ENCODE measurements at places on chromosomes 7 and 10.
A peak's percentile ranks its signal among the peaks of the same experiment; 100 is the strongest.

GRCh38 chr7:55155351-55156117 lies 136.7 kb downstream of the EGFR start:
- DNase-seq = no peak

DNA sequence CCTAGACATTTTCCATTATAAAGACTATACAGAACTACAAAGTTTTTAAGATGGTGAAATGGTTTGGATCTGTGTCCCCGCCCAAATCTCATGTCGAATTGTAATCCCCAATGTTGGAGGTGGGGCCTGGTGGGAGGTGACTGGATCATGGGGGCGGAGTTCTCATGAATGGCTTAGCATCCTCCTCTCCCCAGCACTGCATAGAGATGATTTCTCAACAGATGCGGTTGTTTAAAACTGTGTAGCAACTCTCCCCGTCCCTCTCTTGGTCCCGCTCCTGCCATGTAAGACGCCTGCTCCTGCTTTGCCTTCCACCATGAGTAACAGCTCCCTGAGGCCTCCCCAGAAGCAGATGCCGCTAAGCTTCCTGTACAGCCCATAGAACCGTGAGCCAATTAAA lies 1.6 kb downstream of the FAM133B start:
- no peak for DNase-seq

DNA sequence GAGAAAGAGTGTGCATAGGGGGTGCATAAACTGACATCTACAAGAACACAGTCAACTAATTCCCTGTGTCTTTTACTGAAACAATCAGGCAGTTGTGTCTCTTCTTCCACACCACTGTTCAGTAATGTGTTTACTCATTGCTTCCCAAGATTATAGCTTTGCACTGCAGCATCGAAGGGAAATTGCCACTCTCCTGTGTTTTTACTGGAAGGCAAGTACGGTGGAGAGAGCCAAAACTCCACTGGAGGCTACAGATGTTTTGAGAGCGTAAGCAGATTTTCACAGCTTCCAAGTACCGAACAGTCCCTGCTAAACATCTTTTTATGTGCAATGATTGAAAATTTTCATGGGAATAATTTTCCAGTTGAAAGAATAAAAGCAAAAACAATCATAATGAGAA lies 510.5 kb upstream of the AKR1E2 start:
- DNase-seq = no peak

GRCh38 chr7:12110425-12110824 lies 100.7 kb upstream of the TMEM106B start:
- no peak for DNase-seq

DNA sequence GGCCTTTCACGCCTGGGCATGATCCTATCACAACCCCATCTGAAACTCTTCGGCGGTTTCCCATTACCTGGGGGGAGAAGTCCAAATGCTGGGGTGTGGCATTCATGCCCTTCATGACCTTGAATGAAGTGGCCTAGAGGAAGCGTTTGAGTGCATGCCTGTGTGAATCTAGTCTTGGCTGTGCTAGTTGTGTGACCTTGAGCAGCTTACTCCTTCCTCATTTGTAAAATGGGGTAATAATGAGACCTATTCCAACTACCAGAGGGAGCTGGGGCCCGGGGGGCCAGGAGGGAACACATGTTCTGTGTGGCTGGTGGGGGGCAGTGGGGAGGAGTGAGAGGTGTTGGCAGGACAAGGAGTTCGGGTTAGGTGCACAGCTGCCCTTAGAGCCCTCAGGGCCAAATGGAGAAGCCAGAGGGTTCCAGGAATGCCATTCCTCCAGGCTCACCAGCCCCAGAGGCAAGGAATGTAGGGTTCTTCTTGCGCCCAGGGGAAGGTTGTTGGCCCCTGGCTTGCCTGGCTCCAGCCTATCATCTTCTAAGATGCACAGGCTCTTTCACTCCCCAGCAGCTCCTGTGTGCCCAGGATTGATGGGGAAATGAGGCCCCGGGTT lies 21.3 kb upstream of the TBRG4 start:
- no peak for DNase-seq

DNA sequence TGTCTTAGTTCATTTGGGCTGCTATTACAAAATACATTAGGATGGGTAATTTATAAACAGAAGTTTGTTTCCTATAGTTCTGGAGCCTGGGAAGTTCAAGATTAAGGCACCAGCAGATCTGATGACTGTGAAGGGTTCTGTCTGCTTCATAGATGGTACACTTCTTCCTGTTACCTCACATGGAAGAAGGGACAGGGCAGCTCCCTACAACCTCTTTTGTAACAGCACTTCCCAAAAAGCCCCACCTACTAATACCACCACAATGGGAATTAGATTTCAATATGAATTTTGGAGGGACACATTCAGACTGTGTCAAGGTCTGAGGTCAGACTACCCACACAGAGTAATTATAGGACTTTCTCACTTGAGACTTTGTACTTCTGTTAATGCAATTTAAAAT lies 260.3 kb downstream of the ARHGAP12 start:
- DNase-seq = no peak

DNA sequence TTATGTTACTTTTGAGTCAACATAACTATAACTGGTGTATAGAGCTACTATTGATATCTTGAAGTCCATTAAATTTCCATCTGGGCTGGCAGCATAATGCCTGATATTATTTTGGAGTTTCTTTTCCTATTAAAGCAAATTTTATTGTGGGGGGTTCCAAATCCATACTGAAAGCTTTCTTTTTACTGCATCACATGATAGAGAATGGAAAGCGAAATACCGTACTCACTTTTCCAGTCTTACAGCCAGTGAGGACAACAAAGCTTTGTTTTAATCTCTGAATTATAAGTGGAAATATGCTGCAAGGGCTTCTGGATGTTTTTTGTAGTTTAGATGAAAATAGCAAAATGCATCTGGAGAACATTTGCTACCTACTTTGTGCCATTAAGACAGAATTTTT lies 477.5 kb upstream of the SEMA3D start:
- no peak for DNase-seq

GRCh38 chr7:102410123-102410522 lies 14.0 kb downstream of the PRKRIP1 start:
- no peak for DNase-seq

- no peak for DNase-seq
Observed at GRCh38 chr7:29285444-29285793, 90.8 kb downstream of the CHN2 start.

GRCh38 chr10:11260170-11260569 lies 242.5 kb downstream of the CELF2 start:
- DNase-seq = no peak

DNA sequence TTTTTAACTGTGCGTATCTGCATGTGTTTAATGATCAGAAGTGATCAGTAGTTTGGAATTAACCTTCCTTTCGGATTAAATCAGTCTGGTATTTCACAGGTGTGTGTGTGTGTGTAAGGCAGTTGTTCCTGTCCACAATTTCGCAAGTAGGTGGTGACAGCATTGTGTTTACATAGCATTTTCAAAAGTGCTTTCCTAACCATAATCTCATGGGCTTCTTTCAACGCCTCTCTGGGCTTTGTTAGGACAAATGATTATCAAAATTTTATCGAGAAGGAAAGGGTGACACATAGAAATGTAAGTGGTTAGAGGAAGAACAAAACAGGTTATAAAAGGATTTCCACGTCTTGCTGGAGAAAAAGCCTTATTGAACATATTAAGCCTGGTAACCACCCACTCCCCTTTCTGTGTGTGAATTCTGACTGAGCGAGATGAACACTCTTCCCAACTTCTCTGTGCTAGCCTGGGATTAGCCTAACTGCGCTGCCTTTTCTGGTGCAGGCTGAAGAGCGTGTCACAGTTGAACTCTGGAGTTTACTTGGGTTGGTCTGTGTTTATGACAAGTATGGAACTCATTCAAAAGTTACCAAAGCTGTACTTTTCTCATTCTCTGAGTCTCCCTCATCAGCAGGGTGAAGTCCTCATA lies 292.3 kb upstream of the PITRM1 start:
- DNase-seq = no peak

DNA sequence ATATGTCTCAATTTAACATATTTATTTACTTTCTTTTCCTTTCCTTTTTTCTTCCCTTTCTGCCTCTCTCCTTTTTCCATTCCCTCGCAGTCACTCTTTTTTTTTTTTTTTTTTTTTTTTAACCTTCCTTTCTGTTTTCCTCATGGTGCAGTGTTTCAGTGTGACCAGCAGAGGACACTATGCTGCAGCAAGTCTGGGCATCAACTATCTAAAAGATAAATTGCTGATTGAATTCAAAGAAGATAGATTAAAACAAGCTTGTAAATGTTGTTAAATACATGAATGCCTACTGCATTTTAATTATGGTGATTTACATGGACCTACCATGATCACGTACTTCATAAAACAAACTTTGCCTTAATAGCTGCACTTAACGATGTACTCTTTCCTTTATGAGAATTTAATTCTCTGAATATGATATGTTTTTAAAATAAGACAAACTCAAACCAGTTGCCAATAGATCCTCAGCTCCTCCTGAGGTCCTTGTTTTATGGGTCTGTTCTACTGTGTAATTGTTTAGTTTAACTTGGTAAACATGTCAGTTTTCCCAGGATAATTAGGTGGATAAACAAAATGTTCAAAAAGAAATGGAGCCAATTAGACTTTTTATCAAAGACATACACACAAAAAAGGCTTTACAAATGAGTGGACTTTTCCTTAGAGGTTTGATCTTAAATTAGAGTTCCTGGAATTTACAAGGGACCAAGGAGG lies 101.0 kb upstream of the AGR3 start:
- peak; percentile 14 for DNase-seq

GRCh38 chr10:49138361-49138891 lies 4.6 kb upstream of the FAM170B start:
- DNase-seq = no peak

Measured in bone marrow (tissue), 2 donors.